ENCODE measurements at places on chromosomes 7 and 10. TPM values are rescaled to one million over a fixed set of nuclear protein-coding genes. Genes with fewer than 3 reads are reported as not detected.

GRCh38 chr7:117323851-117324711 is 1.2 kb upstream of the WNT2 start:
- DNase-seq, result peak; percentile 18

DNA sequence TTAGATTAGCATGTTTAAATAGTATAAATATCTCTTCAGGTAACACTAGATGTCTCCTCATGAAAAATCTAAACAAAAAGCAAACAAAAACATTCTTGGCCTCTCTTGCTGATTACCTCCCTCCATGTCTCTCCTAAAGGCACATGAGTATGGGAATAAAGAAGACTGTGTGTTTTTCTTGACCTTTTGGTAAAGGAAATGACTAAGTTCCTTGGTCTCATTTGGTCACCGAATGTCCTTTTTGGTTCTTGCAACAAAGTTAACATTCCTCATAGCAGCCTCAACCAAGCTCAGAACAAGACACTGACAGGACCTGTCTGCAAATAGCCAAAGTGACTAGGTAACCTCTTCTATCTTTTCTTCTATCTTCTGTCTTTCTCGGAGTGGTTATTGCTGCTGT is 35.5 kb downstream of the POM121L12 start:
- no peak for DNase-seq

DNA sequence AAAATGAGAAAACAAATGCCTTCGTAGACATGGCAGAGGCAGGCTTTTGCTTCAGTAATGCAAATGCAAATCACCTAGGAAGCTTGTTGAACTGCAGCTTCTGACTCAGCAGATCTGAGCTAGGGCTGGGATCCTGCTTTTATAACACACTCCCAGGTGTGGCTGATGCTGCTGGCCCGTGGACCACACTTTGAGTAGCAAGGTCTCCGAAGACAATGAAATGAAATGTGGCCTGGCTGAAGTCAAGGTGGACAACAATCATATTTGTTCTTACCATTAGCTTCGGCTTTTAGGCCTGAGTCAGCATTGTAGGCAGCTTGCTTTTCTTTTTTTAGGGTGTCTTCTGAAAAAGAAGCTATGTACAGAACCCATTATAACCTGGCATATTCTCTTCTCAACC is 26.3 kb downstream of the COL17A1 start:
- no peak for DNase-seq

DNA sequence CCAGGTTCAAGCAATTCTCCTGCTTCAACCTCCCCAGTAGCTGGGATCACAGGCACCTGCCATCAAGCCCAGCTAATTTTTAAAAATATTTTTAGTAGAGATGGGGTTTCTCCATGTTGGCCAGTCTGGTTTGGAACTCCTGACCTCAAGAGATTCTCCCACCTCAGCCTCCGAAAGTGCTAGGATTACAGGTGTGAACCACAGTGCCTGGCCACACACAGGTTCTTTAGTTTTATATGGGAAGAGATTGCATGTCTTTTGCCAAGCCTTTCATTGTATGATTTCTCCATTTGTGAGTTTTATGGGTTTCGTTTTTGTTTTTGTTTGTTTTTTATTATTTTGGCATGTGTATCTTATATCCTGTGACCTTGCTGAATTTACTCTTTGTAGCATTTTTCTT is 40.9 kb downstream of the C1GALT1 start:
- DNase-seq, result no peak

GRCh38 chr7:23204241-23204640 is 22.4 kb downstream of the NUP42 start:
- DNase-seq, result no peak

DNA sequence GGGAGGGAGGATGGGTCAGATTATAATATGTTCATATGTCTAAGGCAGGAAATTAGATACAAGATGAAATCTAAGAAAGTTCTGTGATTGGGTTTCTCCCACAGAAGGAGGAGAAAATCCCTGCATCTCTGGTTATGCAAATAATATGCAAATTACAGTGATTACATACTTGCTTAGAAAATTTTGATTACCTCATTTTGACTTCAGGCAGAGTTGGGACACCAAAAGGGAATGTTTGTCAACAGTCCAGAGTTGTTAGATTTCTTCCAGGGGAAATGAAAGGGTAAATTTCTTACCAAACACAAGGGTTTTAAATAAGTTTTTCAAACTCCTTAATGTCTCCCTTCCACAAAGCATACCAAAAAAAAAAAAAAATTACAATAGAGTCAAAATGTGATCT is 101.4 kb upstream of the STEAP1B start:
- DNase-seq, result no peak

GRCh38 chr10:35027567-35027966 is 62.6 kb downstream of the CUL2 start:
- DNase-seq, result no peak

DNA sequence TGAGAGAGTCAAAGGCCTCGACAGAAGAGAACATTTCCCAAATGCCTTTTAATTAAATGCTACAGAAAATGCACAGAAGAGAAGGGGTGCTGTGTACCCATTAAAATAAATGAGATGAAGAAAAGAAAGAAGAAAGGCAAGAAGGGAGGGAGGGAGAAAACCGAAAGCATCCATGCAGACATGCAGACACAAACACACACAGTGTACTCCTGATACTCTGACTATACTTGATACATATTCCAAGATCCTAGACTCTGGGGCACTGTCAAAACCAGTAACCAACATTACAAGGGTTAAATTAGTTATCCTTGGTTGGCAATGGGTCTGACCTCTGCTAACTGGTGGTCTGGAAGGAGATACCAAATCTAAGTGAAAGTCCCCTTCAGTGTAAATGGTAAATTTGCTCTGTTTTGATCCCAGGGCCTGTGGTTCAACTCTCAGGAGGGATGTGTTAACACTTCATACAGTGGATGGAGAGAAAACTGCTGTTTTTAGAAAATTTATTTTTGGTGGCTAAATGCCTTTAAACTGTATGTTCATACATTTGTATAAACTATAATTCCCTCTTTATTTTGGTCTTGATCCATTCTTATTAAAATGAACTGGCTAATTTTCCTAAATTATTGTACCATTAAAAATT is 241.3 kb downstream of the GLI3 start:
- DNase-seq, result no peak

DNA sequence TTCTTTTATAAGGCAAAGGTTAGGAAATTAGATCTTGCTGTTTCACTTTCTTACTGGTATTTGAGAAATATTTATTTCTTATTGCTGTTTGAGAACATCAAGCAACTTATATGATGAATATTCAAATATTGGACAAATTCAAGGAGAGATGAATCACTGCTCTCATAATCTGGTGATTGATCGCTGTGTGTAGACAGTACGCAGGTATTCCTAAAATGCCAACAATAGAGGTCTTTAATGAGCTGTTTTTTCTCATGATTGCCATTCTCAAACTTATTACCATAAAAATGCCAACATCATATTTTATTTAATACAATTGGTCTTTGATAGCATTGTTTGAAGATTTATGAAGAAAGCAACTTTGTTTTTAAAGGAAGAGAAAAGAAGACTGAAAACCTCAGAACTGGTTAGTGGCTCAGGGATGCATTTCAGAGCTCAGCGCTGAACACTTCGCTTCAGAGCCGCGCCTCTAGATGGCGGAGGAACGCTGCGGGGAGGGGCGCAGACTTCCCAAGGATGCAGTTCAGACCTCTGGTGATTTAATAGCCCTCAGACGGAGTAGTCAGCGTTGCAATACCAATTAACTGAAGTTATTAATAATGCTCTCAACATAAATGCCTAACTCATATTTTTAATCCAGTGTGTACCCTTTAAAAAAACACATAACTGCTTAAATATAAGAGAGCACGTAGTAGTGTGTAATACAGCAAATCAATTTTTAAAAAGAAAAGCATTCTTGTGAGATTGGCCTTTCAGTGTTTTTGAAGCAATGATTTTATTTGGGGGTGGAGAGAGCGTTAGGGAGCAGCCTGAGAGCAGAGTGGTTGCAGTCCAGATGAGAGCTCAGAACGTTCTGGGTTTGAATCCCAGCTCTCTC is 38.5 kb upstream of the STEAP4 start:
- peak; percentile 43 for DNase-seq

- no peak for DNase-seq
Observed at GRCh38 chr10:121578965-121579364, 19.3 kb downstream of the FGFR2 start.

The FFAR4 gene
- polyA plus RNA-seq, result not detected

- no peak for DNase-seq
Observed at GRCh38 chr7:103929901-103930311, 59.6 kb downstream of the RELN start.

The CPA4 gene
- 0.16 TPM for polyA plus RNA-seq

The GATA3 gene
- 84.9 TPM for polyA plus RNA-seq

DNA sequence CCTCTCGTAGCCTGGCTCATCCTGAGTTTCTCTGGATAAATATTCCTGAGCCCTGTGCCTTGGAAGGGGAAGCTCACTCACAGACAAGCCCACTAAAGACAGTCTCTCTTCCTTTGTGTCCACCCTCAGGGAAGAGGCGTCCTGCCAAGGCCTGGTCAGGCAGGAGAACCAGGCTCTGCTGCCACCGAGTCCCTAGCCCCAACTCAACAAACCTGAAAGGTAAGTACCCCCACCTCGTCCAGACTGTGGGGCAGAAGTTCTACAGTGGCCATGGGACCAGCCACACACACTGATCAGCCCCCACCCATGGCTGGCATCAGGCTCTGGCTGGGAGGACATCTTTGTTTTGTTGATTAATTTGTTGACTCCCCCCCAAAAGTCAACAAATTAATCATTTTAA is 2.8 kb downstream of the GPR15LG start:
- DNase-seq, result no peak

DNA sequence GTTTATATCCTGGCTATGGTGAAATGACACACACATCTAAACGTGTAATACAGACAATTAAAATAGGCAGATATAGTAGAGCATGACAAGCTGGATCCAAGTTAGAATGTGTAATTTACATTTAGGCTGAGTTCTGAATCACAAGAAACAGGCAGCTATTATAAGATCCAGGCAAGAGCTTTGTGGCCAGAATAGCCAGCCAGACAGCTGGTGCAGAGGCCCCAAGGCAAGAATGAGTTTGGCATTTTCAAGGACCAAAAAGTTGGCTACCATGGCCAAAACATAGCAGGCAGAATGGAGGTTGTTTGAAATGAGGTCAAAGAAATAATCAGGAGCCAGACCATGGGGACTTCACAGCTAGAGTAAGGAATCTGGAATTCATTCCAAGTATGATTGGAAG is 281.7 kb downstream of the MTERF1 start:
- DNase-seq, result no peak

GRCh38 chr7:131896165-131896863 is 339.9 kb upstream of the PODXL start:
- DNase-seq, result no peak

Data from right renal cortex interstitium (tissue), 3 donors.